ENCODE measurements at places on chromosomes 12 and 14. TPM values are rescaled to one million over a fixed set of nuclear protein-coding genes. Genes with fewer than 3 reads are reported as not detected.

PDE3A gene
- total RNA-seq: not detected

MYO1H gene
- total RNA-seq: not detected

GRCh38 chr14:99544991-99545390 lies 59.0 kb downstream of the CCDC85C start:
- DNase-seq: no peak

GRCh38 chr12:18139989-18140596 lies 50.1 kb upstream of the RERGL start:
- no peak for DNase-seq

- DNase-seq: no peak
Observed at GRCh38 chr14:25759920-25760655, 710.1 kb upstream of the STXBP6 start.

GRCh38 chr12:13372386-13372785 lies 175.9 kb downstream of the EMP1 start:
- no peak for DNase-seq

Data from activated T-cell treated with anti-CD3 and anti-CD28 coated beads, Interleukin-2, amount 50 U/mL, for 72 hours (primary cell).